ENCODE measurements at places on chromosomes 4 and X. TPM values are rescaled to one million over a fixed set of nuclear protein-coding genes. Genes with fewer than 3 reads are reported as not detected.

The NRK gene
- 0.05 TPM for total RNA-seq

The ANTXR2 gene
- 24.0 TPM for total RNA-seq

The NPY2R gene
- 0.46 TPM for total RNA-seq

The GPRIN3 gene
- total RNA-seq, result 1.6 TPM

GRCh38 chr4:118036336-118036735, 2.0 kb downstream of the NDST3 start:
- no peak for DNase-seq

DNA sequence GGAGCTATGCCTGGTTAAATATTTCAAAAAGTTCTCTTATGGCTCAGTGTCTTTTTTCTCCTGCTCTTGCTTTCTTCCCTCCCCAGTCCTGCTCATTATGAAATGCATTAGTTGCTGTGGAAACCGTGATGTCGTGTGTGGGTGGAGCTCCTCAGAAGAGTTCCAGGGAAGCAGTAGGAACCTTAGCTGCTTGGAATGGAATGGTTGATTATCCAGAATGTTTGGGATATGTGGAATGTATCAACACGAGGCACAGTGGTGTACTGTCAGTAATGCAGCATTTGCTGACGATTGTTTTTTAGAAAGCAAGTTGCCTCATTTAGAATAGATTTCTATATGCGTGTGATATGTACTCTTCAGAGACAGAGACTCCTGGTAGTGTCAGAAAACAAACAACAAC, 333.2 kb downstream of the ARHGAP10 start:
- DNase-seq, result peak; percentile 29

DNA sequence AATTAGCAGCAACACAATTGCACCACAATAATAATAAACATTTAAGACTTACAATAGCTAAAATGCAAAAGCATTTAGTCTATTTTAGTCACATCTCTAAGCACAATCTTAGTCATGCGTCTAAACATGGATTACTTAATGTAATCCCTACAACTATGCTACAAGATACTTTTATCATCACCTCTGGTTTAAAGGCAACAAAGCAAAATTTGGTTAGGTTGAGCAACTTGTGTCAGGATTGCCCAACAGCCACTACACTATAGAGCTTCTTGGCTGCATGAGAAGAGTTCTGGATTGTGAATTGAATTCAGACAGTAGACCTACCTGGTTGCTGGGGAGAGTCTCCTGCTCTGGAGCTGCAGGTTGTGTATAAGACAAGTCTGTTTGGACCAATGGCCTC, 146.5 kb upstream of the PUDP start:
- no peak for DNase-seq

The USP17L24 gene
- total RNA-seq, result not detected

GRCh38 chrX:46698691-46699090, 60.2 kb downstream of the SLC9A7 start:
- no peak for DNase-seq

- DNase-seq, result no peak
These were observed 41.3 kb upstream of the GPR78 start for GRCh38 chr4:8538703-8539567.

The TLR7 gene
- total RNA-seq, result 0.19 TPM

The VGLL1 gene
- not detected for total RNA-seq

The TRPC5OS gene
- not detected for total RNA-seq

- no peak for DNase-seq
These were observed 122.5 kb downstream of the UCHL1 start for GRCh38 chr4:41379230-41379629.

The ADGRG4 gene
- total RNA-seq, result not detected

DNA sequence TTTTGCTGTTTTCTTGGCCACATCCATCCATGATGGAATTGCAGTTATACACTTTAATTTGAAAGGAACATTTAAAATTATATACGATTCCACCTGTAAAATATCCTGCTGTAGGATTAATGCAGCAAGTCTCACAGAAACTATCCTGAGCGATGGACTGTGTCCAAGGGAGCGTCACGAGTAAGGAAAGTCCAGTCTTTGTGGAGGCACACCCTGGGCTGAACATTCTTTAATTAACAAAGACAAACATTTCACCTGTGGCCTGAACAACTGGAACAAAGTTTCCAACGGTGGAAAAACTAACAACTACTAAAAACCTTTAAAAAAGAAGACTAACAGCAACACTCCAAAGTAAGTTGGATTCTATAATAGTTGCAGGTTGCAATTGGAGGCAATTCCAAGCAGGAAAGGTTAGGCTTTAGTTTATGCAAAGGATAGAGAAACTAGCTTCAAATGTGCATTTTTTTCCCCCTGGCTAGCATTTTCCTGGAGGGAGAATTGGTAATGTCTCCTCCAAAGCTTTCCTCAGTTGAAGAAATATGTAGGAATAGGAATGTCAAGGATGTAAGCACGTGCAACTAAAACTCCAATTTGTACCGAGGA, 11.0 kb downstream of the EREG start:
- no peak for DNase-seq

The SPANXD gene
- total RNA-seq, result not detected

The CXCL8 gene
- not detected for total RNA-seq

DNA sequence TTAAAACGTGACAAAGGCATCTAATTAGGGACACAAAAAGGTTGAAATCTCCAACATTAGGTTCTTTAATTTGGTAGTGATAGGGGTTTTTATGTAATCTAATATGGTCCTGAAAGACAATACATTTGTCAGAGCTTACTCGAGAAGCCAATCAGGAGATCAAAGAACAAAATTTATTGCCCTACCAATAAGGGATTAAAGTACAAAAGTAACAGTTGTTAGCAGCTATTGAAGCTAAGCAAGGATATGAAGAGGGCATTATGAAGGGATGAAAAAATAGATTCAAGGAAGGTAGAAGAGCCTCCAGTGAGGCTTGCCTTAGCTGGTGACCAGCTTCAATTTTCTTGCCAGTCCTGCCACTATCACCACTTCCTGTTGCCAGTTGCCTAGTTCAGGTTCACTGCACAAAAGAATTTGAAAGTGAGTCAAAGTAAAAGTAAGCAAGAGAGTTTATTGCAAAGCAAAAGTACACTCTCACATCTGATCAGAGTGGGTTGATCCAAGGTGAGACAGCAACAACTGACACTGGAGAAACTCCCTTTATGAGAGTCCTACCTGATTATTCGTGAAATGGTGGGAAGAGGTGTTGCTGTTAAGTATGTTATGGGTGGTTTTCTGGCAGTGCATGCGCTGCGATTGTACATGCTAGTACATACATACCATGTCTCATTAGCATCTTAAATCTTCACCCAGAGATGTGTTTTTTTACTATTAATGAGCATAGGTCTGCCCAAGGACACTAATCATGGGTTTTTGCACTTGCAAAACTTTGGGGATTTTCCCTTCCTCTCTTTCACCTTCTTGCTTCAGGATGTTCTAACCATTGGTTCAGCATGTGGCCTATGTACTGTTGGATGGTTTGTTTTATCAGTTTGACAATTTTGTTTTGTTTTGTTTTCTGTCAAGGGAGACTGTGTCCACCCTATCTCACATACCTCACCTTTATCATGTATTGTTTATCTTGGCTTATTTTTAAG, 263.2 kb upstream of the ITM2A start:
- no peak for DNase-seq

GRCh38 chrX:12771445-12772069, 19.7 kb upstream of the PRPS2 start:
- no peak for DNase-seq

DNA sequence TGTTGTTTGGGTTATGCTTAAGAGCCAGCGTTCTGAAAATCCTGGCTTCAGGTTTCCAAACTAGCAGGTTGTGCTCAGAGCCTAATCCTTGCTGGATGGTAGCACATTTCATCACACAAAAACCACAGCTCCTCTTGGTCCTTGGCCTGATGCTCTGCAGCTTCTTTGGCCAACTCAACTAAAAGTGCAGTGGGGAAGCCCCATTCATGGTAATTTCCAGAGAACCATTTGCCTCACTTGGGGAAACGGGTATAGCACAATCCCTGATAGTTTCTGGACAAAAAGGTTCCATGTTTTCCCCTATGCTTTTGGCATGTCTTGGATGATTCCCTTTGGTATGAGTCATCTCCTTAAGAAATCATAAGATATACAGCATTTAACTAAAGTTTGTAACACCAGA, 78.7 kb downstream of the SYNPO2 start:
- DNase-seq, result no peak

- DNase-seq, result no peak
These were observed 32.8 kb upstream of the GLRB start for GRCh38 chr4:157043131-157043530.

DNA sequence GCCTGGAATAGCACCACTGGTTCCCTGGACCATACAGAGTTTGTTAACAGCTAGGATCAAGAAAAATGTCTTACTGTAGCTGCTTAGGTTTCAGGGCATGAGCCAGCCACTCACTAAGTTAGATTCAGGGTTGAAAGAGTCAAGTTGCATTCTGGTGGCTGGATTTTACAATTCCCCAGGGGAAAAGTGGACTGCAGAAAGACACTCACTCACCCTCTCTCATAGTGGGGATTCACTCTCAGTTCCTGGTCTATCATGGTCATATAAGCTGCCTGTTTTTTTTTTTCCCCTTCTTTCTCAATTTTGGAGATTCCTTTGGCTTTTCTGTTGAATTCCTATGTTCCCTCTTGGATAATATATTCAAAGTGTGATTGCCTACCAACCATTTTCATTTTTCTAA, 744.2 kb upstream of the GRIA3 start:
- no peak for DNase-seq

- no peak for DNase-seq
These were observed 62.2 kb downstream of the PRKX start for GRCh38 chrX:3651277-3651676.

- no peak for DNase-seq
These were observed 119.5 kb downstream of the GC start for GRCh38 chr4:71664366-71664765.

- DNase-seq, result peak; percentile 83
These were observed 500 bp downstream of the GAR1 start for GRCh38 chr4:109816082-109816442.

- no peak for DNase-seq
These were observed 246.2 kb downstream of the SCFD2 start for GRCh38 chr4:53119680-53120079.

GRCh38 chr4:128440923-128441322, 153.3 kb upstream of the PGRMC2 start:
- no peak for DNase-seq

- no peak for DNase-seq
These were observed 208.7 kb downstream of the SOWAHB start for GRCh38 chr4:76689145-76689817.

- no peak for DNase-seq
These were observed 28.5 kb downstream of the ACSL4 start for GRCh38 chrX:109704563-109704962.

DNA sequence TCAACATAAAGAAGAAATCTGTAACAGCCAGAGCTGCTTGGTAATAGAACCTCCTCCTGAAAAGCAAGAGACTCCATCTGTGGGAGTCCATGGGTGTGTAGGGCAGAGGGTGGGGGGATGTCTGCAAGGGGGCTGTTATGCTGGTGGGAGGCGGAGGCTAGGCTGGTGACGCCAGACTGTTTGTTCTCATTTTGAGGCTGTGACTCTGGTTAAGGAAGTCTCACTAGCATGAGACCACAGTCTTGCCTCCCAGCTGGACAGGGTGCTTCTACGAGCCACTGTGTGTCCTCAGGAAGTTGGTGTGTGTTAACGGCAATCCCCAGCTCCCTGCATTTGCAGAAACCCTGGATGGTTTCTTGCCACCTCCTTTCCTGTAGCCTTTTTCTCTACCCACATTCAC, 79.8 kb downstream of the NSUN7 start:
- DNase-seq, result peak; percentile 69

- no peak for DNase-seq
These were observed 66.4 kb upstream of the HHIP start for GRCh38 chr4:144579411-144580030.

The C4orf54 gene
- not detected for total RNA-seq

The RRH gene
- total RNA-seq, result not detected

GRCh38 chr4:169852481-169852880, 94.7 kb upstream of the HPF1 start:
- DNase-seq, result no peak

DNA sequence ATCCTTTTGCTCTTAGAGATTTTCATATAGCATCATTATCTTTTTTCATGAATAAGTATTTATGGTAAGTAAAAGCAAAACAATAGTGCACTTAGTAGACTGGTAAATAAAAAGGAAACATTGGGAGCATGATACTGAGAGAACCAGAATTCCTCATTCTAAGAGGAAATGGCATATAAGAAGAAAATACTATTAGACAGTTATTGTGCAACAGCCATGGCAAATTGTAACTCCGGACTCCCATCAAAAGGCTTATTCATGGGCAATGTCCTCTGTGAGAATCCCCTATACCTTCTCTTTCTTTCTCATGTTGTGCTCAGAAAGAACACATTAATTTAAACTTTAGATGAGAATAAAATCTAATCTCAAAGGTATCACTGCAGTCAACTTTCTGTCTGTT, 42.4 kb downstream of the SPATA18 start:
- no peak for DNase-seq

The ZNF630 gene
- total RNA-seq, result 3.5 TPM

The RBMXL3 gene
- not detected for total RNA-seq
